Frontal cortex (tissue), 4 donors: ENCODE measurements at places on chromosomes 5 and 9. TPM values are rescaled to one million over a fixed set of nuclear protein-coding genes. Genes with fewer than 3 reads are reported as not detected.
A peak's percentile ranks its signal among the peaks of the same experiment; 100 is the strongest.

GRCh38 chr5:5039918-5040317, 100.2 kb upstream of the ADAMTS16 start:
- no peak for DNase-seq

- DNase-seq, result peak; percentile 63
Measured at GRCh38 chr5:138927979-138928378, 52.8 kb upstream of the LRRTM2 start.

DNA sequence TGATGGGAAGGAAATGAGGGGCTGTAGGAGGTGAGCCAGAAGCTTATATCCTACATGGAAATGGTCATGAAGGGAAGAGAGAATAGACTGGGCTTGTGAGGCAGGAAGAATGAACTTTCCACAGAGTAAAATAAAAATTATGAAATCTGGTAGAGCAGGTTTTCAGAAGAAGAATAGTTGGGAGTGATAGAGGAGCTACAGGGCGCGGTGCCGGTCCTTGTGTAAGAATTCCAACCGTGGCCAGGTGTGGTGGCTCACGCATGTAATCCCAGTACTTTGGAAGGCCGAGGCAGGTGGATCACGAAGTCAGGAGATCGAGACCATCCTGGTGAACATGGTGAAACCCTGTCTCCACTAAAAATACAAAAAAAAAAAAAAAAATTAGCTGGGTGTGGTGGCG, 8.9 kb upstream of the UNC13B start:
- no peak for DNase-seq

GRCh38 chr5:81779916-81780266, 29.0 kb upstream of the SSBP2 start:
- DNase-seq, result no peak

Gene ZBED3
- 1.6 TPM for total RNA-seq

Gene ARHGEF28
- 6.1 TPM for total RNA-seq

Gene LRRTM2
- 99.5 TPM for total RNA-seq

Gene TAF11L10
- total RNA-seq, result not detected
